Naive B cell (primary cell): ENCODE measurements at places on chromosomes 5 and 9. TPM values are rescaled to one million over a fixed set of nuclear protein-coding genes. Genes with fewer than 3 reads are reported as not detected.

The SUB1 gene
- polyA plus RNA-seq: 545 TPM

The C1QTNF2 gene
- polyA plus RNA-seq: not detected

The FBN2 gene
- 0.13 TPM for polyA plus RNA-seq

The ARID3C gene
- polyA plus RNA-seq: not detected

The NEURL1B gene
- polyA plus RNA-seq: not detected

The GABRA6 gene
- not detected for polyA plus RNA-seq

The PITX1 gene
- polyA plus RNA-seq: not detected

The ANKRD33B gene
- polyA plus RNA-seq: 2.7 TPM

The SLC34A3 gene
- polyA plus RNA-seq: not detected

The CNOT8 gene
- polyA plus RNA-seq: 240 TPM

The EIF4E1B gene
- not detected for polyA plus RNA-seq

The MAMDC2 gene
- polyA plus RNA-seq: not detected

The ZFAND5 gene
- 76.5 TPM for polyA plus RNA-seq

The TMEM38B gene
- polyA plus RNA-seq: 39.7 TPM

The LYRM7 gene
- 5.8 TPM for polyA plus RNA-seq

The AIF1L gene
- polyA plus RNA-seq: not detected
